NCI-H526 (cell line): ENCODE measurements at places on chromosomes 2 and 18.
A peak's percentile ranks its signal among the peaks of the same experiment; 100 is the strongest.

- no peak for DNase-seq
Observed at GRCh38 chr2:173086518-173087213, 11.0 kb downstream of the MAP3K20 start.

DNA sequence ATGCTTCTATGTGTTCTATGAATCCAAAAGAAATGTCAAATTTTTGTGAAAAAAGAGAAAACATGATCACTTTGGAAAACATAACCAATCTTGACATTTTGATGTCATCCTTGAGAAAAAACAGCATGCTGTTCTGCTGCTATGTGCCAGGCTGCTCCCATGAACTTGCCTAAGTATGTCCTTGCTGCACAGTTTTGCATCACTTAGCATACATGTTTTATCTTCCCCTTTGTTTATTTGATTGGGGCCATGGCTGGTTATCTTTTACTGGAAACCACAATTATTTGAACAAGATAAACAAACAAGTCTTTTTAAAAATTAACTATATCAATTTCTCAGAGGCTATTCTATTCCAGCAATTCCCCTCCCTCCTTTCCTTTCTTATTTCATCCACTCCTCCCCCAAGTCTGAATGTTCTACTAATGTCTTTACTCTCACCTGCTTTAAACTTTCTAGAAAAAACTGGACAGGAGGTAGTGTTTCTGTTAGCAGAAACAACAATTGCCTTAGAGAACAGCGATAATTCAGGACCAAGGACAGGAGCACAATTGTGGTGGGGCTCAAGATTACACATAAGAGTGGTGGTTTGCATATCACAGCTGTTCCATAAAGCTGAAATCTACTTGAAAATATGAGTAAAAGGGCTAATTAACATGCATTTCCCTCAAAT is 6.7 kb downstream of the AOX1 start:
- DNase-seq = peak; percentile 80

GRCh38 chr2:147631294-147631693 is 213.5 kb upstream of the ACVR2A start:
- no peak for DNase-seq

- DNase-seq = peak; percentile 63
Observed at GRCh38 chr2:168564641-168565040, 108.6 kb downstream of the CERS6 start.

- no peak for DNase-seq
Observed at GRCh38 chr2:113113807-113114206, 13.6 kb upstream of the IL1RN start.

GRCh38 chr2:231201475-231201814 is 3.0 kb downstream of the ARMC9 start:
- DNase-seq = no peak

DNA sequence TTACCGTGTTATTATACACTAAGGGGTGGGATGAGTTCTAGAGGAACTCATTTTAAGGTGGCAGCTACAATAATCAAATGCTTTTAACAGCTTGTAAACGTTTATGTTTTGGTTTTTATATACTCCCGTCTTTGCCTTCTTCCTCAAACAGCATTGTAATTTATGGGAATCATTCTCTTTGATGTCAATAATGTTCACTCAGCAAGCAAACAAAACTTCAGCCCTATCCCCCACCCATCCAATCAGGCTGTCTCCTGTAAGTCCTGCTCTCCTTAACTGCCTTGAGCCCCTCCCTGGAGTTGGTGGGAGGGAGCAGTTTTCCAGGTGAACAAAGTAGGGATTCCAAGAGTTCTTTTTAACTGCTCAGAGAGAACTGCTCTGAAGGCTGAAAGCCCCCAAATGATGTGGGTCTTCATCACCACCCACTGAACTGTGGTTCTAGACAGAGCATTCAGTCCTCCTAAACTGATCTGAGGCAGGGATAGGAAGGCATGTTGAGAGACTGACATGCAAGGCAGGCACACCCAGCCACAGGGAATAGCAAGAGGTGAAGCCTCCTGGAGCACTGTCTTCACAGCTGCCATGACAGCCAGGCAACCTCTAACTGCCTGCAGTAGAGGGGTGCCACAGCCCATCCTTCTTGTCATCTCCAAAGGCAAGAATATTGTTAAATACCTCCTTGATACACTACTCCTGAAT is 17.5 kb downstream of the MYO5B start:
- DNase-seq = no peak

- peak; percentile 14 for DNase-seq
Observed at GRCh38 chr2:108266218-108266617, 22.5 kb upstream of the SULT1C2 start.

DNA sequence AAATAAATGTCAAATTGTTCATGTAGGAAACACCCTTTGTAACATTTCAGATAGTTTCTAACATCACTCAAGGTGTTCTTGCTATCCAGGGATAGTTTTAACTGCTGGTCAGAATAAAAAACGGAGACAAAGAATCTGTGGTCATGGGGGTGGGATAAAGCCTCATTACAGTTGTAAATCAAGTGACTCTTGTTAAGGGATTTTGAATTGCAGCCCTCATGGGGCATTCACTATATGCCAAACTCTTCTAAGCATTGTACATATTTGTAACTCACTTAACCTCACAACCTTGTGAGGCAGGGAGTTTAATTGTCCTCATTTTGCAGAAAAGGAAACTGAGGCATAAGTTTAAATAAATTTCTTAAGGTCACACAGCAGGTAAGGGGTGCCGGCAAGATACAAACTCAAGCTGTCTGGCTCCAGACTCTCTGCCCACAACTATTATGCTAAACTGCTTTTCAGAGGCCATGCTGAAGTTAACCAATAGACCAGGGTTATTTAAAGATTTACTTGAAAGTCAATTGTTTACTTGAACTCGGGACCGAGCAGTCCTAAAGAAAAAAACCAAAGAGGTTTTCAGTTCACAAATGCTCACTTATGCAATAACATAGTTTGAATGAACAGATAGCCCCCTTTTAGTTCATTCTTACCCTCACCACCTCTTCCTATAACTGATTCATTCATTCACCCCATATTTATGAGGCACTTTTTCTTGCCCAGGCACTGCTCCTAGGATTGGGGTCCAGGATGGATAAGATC is 121.6 kb upstream of the FZD5 start:
- DNase-seq = no peak

DNA sequence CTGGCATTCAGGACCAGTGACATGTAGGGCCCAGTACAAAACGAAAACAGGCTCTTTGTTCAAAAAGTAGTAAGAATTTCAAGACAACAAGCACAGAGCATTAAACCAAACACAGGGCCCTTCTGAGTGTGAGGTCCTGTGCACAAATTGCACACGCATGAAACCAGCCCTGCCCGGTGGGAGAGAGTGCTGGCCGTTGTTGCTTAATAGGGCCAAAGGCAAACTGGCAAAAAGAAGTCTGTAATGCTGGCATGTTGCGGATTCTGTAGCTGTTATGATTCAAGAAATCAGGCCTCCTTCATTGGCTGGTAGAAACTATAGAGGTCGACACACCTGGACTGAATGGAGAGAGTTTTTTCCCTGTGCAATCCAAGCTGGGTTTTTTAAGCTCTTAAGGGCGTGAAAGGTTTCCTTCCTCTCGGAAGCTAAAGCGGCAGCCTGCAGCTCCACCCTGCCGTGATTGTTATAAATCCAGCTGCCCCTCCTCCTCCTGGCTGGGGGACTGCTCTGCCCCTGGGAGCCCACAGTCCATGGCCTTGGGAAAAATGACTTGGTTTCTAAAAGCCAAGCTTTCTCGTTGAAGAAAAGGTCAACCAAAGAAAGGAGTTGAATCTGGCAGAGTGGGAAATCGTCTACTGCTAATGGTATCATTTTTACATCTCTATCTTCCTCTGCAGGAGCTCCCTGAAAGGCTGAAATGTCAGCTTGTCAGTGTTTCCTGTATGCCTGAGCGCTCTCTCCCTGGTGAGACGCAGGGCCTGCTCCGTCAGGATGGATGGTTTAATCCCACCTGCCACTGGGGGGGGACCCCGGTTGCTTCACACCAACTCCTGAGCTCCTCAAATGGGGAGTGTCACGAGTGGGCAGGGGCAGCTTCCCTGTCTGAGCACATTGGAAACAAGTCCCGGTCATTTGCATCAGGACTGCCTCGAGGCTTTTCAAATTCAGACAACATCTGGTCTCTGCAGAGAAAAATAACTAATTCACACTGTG is 143.6 kb downstream of the ALPK2 start:
- peak; percentile 61 for DNase-seq

DNA sequence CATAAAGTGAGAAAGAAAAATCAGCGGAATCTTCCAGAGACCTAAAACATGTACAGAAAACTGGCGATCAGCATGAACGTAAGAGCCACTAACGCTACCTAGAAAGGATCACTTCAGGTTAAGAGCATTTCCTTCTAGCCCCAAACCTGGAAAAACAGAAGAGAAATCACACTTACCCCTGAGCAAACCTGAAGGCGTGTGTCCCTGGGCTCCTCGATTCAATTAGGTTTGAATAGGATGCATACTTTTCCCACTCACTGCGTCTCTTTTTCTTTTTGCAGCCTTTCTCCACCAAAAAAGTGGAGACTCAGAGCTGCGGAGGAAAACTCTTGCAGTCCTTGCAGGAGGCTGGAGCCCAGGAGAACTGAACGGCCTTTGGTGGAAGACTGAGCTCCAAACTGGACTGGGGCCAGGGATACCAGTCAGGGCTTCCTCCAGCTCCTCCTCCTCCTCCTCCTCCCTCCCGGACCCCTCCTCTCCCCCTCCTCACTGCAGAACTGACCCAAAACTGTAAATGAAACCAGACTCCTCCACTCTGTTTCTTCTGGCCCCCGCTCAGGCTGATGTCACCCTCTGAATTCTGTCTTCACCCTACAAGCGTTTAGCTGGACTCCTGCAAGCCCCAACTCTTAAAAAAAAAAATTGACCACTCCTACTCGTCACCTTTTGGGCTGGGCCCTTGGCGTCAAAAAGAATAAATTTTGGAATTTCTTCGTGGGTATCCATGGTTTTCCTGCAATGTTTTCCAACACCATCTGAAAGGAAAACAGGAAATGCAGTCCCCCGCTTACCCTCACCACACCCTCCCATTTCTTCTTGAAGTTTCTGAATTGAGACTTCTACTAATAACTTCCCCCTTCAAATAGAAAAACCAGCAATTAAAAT is at the start of gene COL6A3:
Gene COL6A3, minus strand, starts transcription at position 388 of the 885 bp plus-strand sequence. CDS start 17,347 bp downstream, outside the sequence.
- DNase-seq = no peak

DNA sequence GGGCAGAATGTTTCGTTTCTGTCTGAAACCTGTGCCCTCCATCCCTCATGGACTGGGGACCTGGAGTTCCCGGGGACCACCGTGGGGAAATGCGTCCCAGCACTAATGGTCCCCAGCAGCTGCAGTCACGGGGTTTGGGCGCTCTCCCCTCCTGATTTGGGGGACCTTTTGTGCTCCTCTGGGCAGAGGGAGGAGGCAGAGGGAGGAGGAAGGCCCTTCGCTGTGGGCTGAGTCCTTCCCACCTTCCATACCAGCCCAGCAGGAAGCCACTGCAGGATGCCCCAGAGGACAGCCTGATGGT is 3.2 kb downstream of the GPR35 start:
- DNase-seq = no peak

- DNase-seq = peak; percentile 74
Observed at GRCh38 chr2:20291106-20291564, 59.5 kb downstream of the PUM2 start.

GRCh38 chr2:53170466-53170865 is 597.1 kb upstream of the CHAC2 start:
- DNase-seq = no peak

GRCh38 chr18:31664101-31664500 is 20.3 kb downstream of the B4GALT6 start:
- no peak for DNase-seq

GRCh38 chr18:51171223-51171622 is 26.3 kb downstream of the MEX3C start:
- DNase-seq = no peak

DNA sequence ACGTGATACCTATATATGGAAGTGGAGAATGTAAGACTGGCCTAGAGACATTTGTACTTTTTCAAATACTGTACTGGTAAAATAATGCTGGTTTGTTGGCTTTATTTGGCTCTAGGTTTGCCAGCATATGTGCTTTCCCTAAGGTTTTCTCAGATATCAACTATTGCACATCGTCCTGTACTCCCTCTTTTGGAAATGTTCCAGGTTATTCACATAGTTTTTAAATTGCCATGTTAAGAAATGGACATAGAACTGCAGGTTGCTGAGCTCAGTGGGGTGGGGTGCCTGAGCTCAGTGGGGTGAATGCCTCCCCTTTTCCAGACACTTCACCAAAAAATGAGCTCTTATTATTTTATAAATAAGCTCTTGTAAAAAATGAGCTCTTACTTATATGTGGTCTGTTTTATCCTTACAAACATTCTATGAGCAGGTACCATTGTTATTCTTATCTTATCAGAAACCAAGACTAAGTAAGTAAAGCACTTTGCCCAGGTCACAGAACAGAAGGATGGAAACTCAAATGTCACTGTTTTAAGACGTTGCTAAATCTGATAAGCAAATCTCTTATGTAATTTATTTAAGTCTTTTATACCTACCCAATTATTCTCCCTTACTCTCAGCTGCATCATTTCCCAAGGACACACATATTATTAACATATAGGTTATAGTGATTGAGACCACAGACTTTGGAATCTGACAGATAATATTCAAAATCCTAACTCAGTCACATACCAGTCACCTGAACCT is 99.0 kb downstream of the CPS1 start:
- DNase-seq = no peak

- DNase-seq = no peak
Observed at GRCh38 chr2:214946949-214947348, 137.5 kb upstream of the BARD1 start.

DNA sequence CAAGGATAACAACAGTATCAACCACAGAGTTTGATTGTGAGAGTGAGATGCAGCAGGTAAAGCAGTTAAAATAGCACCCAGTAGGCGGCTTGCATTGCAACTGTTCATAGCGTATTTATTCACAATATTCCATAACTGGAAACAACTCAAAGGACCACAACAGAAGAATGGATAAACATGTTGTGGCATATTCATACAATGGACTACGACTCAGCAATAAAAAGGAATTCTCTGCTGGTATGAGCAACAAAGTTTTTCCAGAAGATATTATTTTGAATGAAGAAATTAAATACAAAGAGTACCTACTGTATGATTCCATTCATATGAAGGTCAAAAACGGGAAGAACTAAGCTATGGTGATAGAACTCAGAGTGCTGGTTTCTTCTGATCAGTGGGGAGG is 25.2 kb downstream of the GPATCH11 start:
- no peak for DNase-seq

DNA sequence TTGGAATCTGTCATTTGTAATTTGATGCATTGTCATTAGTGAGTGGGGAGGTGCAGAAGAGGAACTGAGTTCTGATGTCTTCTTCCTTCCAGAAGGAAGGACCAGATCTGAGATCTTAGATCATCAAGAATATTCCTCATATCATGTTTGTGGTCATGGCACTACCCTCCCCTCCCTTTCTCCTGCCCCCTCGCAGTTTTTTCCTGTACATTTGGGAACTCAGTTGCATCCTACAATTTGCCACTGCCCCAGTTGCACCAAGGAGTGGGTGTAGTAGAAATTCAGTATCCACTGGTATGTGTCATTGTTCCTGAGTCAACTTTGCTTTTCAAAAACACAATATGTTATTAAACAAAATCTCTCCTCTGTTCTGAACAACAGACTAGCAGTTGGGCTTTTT is 26.6 kb upstream of the ACVR1 start:
- no peak for DNase-seq

GRCh38 chr18:31101183-31102024 is 817 bp downstream of the DSC2 start:
- peak; percentile 69 for DNase-seq

GRCh38 chr2:27572998-27573429 is 9.8 kb upstream of the ZNF512 start:
- no peak for DNase-seq
